ENCODE measurements at places on chromosomes 13 and 19.

GRCh38 chr19:4007836-4008539 lies 452 bp downstream of the PIAS4 start:
- DNase-seq: peak; percentile 30

DNA sequence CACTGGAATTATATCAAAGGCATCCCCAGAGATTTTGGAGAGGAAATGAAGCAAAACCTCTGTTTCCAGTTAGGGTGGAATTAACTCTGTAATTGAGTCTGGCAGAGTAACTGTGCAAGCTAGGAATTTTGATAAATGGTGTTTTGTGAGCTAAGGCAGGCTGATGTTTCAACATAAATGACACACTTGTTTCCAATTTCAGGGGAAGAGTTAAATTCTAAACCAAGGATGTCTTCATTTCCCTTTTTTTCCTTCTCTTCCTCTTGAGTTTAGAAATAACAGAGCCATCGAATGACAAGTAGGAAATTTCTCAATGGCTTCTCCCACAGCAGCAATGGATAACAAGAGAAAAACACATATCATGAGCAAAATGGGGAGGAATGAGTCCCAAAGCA lies 131.2 kb downstream of the IRS2 start:
- DNase-seq: no peak

DNA sequence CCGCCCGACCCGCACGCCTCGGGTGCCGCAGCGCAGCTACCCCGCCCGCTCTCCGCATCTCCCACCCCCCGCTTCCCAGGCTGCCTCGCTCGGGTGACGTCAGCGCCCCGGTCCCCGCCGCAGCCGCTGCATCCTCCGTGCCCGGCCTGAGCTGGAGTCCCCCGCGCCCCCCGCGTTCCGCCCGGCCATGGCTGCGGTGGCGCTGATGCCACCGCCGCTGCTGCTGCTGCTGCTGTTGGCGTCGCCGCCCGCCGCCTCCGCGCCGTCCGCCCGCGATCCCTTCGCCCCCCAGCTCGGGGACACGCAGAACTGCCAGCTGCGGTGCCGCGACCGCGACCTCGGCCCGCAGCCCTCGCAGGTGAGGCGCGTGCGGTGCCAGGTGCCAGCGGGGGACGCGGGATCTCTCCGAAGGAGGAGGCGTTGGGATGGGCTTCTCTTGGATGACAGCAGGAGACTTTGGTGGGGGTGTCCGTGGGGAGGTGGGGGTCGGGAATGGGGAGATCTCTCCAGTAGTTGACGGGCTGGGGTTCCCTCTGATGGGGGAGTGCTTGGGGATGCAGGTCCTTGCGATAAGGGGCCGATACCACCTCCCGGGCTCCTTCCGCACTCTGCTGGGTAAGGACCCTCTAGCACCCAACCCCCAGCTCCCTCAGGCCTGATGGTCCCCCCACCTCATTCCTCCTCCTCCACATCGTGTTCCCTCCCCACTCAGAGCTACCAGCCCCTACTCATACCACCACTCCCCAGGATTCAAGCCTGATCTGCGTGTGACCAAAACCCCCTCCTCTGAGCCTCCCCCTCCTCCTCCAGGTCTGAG lies at the start of gene TMEM59L:
TSS of gene TMEM59L (plus strand) at position 99 of the 817 bp plus-strand sequence. CDS start at position 188, 89 bp downstream.
- peak; percentile 48 for DNase-seq

DNA sequence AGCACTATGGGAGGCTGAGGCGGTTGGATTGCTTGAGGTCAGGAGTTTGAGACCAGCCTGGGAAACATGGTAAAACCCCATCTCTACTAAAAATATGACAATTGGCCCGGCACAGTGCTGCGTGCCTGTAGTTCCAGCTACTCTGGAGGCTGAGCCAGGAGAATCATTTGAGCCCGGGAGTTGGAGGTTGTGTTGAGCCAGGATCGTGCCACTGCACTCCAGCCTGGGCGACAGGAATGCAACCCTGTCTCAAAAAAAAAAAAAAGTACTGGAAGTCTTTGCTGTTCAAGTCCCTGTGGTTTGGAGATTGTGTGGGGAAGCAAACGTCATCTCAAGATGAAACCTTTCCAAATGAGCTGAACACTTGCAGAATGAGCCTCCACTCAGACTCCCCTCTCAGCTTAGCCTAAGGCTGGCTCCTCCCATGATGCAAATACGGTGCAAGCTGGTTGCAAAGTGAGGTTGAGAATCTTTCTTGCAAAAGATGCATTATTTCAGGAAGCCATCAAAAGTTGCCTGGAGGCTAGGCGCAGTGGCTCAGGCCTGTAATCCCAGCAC lies 46.2 kb downstream of the MYO9B start:
- no peak for DNase-seq

GRCh38 chr13:40528881-40529280 lies 137.6 kb downstream of the FOXO1 start:
- DNase-seq: no peak
